ENCODE measurements at places on chromosomes 2 and 18. TPM values are rescaled to one million over a fixed set of nuclear protein-coding genes. Genes with fewer than 3 reads are reported as not detected.

- DNase-seq, result no peak
Measured at GRCh38 chr2:63218800-63219526, 168.3 kb downstream of the OTX1 start.

GRCh38 chr2:133517876-133518275 is 50.4 kb downstream of the NCKAP5 start:
- DNase-seq, result no peak

DNA sequence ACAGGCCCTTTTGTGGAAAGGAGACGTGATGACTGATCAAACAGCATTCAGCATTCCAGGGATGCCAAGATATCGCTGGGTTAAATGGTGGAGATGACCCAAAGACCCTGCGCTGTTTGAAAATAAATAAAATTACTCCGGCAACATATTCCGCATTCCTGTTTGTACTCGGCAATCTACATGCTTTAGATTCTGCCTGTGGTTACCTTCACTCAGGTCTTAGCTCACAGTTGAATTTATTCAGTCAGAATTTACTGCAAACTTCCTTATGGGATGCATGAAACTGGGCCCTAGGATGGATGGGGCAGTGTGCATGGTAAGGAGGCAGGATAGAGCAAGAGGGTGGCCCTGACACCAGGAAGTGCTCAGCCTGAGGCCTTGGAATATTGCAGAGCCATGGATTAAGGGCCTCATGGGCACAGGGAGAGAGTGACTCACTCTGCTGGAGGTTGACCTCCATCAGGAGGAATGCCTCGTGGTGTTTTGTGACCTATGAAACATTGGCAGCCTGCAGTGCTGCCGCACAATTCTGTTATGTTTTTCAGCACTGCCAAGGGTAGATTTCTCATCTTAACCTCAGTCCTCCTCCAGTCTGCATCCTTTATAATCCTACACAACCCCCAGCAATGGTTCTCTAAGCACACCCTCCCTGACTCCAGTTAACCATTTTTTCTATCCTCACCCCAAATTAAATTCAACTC is 321.4 kb downstream of the IRS1 start:
- DNase-seq, result peak; percentile 93

KCNG3 gene
- total RNA-seq, result not detected

ADRA2B gene
- total RNA-seq, result not detected

SERPINB10 gene
- total RNA-seq, result not detected
